ENCODE measurements at places on chromosomes 6 and 20. TPM values are rescaled to one million over a fixed set of nuclear protein-coding genes. Genes with fewer than 3 reads are reported as not detected.
A peak's percentile ranks its signal among the peaks of the same experiment; 100 is the strongest.

Gene ZNF165
- total RNA-seq, result 8.4 TPM

DNA sequence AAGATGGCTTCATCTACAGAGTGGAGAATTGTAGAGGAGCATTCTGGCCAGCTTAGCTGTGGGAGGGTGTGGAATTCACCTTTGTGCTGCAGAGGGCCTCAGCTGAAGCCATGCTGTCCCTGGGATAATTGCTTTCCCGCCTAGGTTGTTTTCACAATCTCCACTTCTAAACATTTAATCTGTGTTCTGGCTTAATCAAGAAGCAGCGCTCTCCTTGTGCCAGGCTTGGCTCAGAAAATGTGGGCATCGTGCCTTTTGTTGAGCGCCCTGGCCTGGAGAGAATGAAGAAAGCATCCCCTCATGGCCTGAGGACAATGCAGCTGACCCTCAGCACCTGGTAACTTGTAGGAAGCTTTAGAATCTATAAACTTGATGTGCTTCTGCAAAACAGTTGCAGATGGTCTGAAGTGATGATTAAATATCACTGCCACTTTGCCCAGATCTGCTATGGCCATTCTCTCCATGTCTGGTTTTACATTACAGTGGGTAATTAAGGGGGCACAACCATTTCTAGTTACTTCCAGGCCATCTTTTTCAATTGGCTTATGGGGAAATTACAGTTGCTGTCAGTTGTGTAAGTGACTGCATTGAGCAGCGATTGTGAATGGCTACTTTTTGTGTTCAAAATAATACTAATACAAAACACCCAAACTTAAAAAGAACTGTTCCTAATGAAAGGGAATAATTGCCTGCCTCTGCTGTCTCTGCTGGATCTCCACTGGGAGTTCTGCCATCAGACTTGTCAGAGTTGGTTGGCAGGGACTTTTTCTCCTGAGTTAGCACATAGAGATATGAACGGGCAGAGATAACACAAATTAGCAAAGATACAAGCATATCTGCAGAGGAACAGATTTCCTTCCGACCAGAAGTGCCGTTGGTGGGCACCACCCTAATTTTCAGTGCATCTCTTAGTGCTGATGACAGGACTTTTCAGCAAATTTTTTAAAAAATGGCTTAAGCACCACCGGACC lies 18.4 kb downstream of the CTNNBL1 start:
- no peak overlapping the region for H3K4me3 ChIP-seq
- H3K27me3 ChIP-seq, result no peaks in the 10 kb centered on the region
- H3K36me3 ChIP-seq, result peaks cover 19% of the 10 kb centered on the region
- DNase-seq, result no peak
- peak overlapping the region; percentile 80 for H3K27ac ChIP-seq

- H3K4me3 ChIP-seq, result no peak overlapping the region
- H3K27ac ChIP-seq, result no peak overlapping the region
- peaks cover 32% of the 10 kb centered on the region for H3K27me3 ChIP-seq
- H3K4me1 ChIP-seq, result peaks cover 32% of the 10 kb centered on the region
These were observed 2.7 kb upstream of the NKAIN4 start for GRCh38 chr20:63256954-63257353.

- DNase-seq, result no peak
- H3K27ac ChIP-seq, result no peak overlapping the region
- peaks cover 5% of the 10 kb centered on the region for H3K36me3 ChIP-seq
- H3K4me1 ChIP-seq, result peaks cover 6% of the 10 kb centered on the region
- no peaks in the 10 kb centered on the region for H3K27me3 ChIP-seq
These were observed 198.6 kb downstream of the CDKAL1 start for GRCh38 chr6:20732896-20733295.

- peaks cover 9% of the 10 kb centered on the region for H3K27me3 ChIP-seq
- H3K4me1 ChIP-seq, result peaks cover 27% of the 10 kb centered on the region
- peaks cover 29% of the 10 kb centered on the region for H3K36me3 ChIP-seq
- no peak for DNase-seq
- H3K4me3 ChIP-seq, result no peak overlapping the region
- H3K27ac ChIP-seq, result peak overlapping the region; percentile 13
These were observed 262.2 kb downstream of the EYA4 start for GRCh38 chr6:133503336-133503729.

- H3K27me3 ChIP-seq, result peaks cover 4% of the 10 kb centered on the region
These were observed 4.2 kb upstream of the TTPAL start for GRCh38 chr20:44471481-44471882.

DNA sequence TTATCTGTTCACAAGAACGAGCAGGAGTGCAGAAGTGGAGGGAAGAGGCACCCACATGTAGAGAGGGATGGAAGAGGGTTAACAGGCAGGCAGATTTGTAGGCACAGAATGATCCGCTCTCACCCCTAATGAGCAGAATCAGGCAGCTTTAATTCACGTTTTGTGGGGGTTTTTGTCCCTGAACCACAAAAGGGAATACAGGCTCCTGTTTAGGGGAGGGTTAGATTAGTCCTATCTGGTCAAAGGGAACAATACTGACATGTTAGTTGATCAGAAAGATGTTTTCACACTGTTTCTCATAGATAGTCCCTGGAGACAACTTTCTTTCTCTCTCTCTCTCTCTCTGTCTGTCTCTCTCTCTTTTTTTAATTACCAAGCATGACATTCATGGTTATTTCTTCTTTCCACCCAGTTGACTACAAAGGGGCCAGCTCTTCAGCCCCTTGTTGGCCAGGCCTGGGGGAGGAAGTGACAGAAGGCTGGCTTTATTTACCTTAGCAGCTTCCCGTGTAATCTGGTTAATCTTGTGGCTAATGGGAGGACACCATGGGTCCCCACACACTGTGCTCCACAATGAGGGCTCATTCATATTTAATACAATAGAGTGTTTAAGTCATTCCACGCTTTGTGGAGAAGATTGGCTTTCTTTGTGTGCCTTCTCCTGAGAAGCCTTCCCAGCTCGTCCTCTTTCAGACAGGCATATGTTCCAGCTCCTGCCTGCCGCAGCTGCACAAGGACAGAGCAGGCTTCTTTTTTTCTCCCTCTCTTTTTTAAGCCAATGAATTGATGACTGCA lies 958.8 kb downstream of the TFAP2A start:
- peaks cover 12% of the 10 kb centered on the region for H3K4me1 ChIP-seq
- DNase-seq, result no peak
- no peaks in the 10 kb centered on the region for H3K36me3 ChIP-seq
- no peak overlapping the region for H3K27ac ChIP-seq

DNA sequence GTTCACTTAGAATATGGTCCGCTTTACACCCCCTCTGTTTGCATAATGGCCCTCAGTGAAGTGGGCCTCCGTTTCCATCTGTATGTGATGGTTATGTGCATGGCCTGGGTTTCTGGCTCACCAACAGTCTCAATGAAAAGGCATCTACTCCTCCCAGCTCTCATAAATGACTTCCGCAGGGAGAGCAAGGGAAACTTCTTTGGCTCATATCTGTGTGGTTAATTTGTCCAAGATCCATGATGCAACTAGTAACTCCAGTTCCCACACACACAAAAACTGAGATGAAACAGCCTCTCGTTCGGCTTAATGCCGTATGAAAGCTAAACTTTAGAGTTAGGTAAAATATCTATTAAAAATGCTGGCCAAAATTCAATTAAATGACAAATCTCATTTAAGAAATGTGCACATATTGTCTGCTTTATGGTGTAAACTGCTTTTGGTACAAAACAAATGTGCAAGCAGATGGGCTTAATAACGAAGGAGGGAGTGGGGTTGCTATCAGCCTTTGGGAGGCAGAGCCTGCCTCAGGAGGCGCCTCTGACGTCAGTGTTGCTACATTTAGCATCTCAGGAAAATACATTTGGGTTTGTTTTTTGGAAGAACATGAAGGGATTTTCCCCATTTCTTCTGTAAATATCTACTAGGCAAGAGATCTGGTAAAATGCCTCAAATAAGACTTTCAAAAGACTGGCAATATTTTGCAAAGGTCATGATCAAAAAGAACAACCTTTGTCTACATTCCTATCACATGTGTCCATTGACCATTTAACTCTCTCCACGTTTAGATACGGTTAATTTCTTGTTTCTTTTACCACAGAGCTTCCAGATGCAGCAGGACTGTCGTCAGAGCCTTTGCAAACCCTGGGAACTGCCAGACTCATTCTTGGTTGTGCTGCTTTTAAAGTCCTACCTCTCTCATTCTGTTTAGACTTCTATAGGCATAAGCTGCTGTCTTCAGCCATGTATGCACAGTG lies 96.8 kb downstream of the ARMC2 start:
- peaks cover 68% of the 10 kb centered on the region for H3K4me1 ChIP-seq
- no peaks in the 10 kb centered on the region for H3K27me3 ChIP-seq
- H3K36me3 ChIP-seq, result no peaks in the 10 kb centered on the region
- peak overlapping the region; percentile 1 for H3K27ac ChIP-seq
- peak overlapping the region; percentile 5 for H3K4me3 ChIP-seq

GRCh38 chr6:159418997-159419396 lies 249.8 kb downstream of the FNDC1 start:
- H3K27ac ChIP-seq, result no peak overlapping the region
- no peak for DNase-seq
- no peaks in the 10 kb centered on the region for H3K27me3 ChIP-seq
- no peak overlapping the region for H3K4me3 ChIP-seq

DNA sequence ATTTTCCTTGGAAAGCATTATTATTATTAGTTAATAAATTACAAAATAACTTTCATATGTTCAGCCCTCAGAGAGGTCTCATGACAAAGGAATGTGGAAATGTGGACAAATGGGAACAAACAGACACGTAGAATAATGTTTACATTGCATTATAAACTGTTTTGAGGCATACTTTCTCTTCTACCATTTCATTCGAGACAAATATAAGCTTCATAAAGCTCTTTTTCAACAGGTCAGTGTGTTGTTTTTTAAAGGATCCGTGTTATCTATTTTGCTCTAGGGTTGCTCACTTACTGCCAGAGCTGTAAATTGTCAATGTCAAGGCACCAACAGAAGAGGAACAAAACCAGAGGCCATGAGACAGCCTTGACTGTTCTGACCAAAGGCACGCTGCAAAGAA lies 256.8 kb downstream of the PHACTR1 start:
- DNase-seq, result no peak
- no peak overlapping the region for H3K4me3 ChIP-seq
- no peaks in the 10 kb centered on the region for H3K27me3 ChIP-seq
- H3K4me1 ChIP-seq, result peaks cover 4% of the 10 kb centered on the region
- no peak overlapping the region for H3K27ac ChIP-seq

Gene C20orf96
- total RNA-seq, result 12.6 TPM

DNA sequence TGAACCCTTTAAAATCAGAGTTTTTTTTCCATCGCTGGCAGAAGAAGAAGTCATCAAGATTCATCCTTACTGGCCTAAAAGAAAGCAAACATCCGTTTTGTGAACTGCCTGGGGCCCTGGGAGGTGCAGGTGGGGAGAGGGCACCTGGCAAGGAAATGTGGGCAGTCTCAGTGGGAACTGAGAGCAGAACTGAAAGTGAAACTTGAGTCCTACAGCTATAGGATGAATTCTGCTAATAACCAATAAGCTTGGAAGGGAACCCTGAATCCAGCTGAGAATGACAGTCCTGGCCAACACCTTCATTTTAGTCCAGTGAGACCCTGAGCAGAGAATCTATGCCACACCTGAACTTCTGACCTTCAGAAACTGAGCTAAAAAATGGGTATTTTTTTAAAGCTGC lies 130.1 kb upstream of the ASCC3 start:
- DNase-seq, result no peak
- H3K36me3 ChIP-seq, result no peaks in the 10 kb centered on the region
- H3K27ac ChIP-seq, result no peak overlapping the region
- H3K27me3 ChIP-seq, result peaks cover 12% of the 10 kb centered on the region
- no peak overlapping the region for H3K4me3 ChIP-seq
- no peaks in the 10 kb centered on the region for H3K4me1 ChIP-seq
